ENCODE measurements at places on chromosomes 7 and 10. TPM values are rescaled to one million over a fixed set of nuclear protein-coding genes. Genes with fewer than 3 reads are reported as not detected.

The MEOX2 gene
- 38.7 TPM for total RNA-seq

The CPA2 gene
- total RNA-seq: not detected

The CRHR2 gene
- total RNA-seq: 0.15 TPM

GRCh38 chr10:111511751-111512150, 434.9 kb downstream of the ADRA2A start:
- no peaks in the 10 kb centered on the region for H3K27me3 ChIP-seq
- DNase-seq: no peak
- no peak overlapping the region for H3K4me3 ChIP-seq
- H3K27ac ChIP-seq: no peak overlapping the region

DNA sequence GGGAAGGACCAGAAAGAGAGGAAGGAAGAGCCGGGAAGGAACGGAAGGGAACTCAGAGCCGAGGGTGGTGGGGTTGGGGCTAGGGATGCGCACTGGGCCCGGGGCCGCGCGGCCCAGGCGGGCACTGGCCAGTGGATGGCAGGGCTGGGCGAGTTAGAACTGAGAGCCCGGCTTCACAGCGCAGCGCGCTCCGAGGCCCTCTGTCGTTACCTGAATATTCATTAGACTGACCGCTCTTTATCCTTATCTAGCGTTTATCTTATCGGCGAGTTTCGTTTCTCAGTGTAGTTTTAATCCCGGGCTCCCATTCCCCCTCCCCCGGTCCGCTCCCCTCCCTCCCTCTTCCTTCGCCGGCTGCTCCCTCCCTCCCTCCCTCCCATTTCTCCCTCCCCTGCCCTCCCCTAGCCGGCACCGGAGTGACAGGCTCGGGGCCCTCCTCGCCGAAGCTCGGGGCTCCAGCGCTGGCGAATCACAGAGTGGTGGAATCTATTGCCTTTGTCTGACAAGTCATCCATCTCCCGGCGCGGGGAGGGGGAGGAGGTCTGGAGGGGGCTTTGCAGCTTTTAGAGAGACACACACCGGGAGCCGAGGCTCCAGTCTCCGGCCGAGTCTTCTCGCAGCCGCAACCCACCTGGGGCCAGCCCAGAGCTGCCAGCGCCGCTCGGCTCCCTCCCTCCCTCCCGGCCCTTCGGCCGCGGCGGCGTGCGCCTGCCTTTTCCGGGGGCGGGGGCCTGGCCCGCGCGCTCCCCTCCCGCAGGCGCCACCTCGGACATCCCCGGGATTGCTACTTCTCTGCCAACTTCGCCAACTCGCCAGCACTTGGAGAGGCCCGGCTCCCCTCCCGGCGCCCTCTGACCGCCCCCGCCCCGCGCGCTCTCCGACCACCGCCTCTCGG, at the start of gene PAX2:
Gene PAX2 (plus strand): TSS at position 596 of the 895 bp plus-strand sequence. CDS start 679 bp downstream, outside the sequence.
- H3K27ac ChIP-seq: no peak within 1 kb of the TSS
- H3K4me1 ChIP-seq: peaks cover 4% of the 10 kb centered on the region
- H3K4me3 ChIP-seq: peak within 1 kb of the TSS; percentile 20
- DNase-seq: no peak

GRCh38 chr10:117581961-117582360, 39.4 kb downstream of the EMX2 start:
- no peak overlapping the region for H3K4me3 ChIP-seq
- no peak for DNase-seq
- H3K27me3 ChIP-seq: peaks cover 62% of the 10 kb centered on the region
- H3K36me3 ChIP-seq: no peaks in the 10 kb centered on the region

Measured in left lung (tissue), 14 donors.